EL (cell line): ENCODE measurements at places on chromosomes 12 and 14.

DNA sequence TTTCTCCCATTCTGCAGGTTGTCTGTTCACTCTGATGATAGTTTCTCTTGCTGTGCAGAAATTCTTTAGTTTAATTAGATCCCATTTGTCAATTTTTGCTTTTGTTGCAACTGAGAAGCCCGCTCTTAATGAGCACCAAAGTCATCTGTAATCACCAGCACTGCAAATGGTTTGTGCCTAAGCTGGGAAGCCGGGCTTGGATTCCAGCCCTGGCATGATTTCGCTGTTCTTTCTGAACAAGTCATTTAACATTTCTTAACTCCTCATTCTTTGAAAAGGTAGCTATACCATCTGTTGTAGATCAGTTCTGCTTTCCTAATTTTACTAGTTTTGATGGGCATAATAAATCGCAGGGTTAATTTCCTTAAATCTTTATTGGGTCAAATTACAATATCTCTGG, 32.1 kb downstream of the PIWIL1 start:
- DNase-seq: no peak

DNA sequence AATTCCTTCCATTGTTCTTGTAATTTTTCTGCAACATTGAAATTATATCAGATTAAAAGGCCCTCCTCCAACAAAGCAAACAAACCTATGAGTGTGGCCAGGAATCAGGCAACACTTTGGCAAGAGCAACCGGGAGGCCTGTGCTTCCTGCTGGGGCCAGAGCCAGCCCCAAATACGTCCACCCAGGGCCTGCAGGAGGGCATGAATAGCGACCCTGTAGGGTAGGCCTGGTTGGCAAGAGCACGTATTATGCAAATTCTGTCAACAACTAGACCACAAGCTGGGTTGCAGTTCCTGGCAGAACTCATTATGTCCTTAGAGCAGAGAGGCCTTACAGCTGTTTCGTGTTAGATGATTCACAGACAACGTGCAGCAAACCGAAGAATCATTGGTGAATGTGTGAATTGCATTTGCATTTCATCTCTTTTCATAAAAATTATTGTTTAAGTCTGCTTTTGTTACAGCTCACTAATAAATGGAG, 26.9 kb upstream of the LGALS3 start:
- peak; percentile 98 for DNase-seq

DNA sequence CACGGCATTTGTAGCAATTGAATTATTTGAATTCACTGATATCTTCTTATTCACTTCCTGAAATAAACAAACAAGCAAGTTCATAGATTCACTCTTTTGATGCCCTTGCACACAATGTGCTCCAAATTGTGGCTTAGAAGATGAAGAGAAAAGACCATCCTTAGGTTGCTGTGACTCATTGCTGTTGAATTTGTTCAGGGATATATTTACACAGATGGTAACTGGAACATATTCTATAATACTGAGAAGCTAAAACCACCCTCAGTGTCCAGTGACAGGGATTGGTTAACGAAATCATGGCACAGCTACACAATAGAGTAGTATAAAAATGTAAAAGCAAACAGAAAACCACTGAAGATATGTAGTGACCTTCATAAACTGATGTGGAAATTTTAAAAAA, 3.1 kb downstream of the PRB4 start:
- no peak for DNase-seq

GRCh38 chr14:49319810-49320209, 266.4 kb downstream of the RPS29 start:
- no peak for DNase-seq

- no peak for DNase-seq
These were observed 29.3 kb downstream of the KICS2 start for GRCh38 chr12:64192644-64193444.

GRCh38 chr14:63361790-63362189, 43.1 kb upstream of the GPHB5 start:
- DNase-seq: no peak

DNA sequence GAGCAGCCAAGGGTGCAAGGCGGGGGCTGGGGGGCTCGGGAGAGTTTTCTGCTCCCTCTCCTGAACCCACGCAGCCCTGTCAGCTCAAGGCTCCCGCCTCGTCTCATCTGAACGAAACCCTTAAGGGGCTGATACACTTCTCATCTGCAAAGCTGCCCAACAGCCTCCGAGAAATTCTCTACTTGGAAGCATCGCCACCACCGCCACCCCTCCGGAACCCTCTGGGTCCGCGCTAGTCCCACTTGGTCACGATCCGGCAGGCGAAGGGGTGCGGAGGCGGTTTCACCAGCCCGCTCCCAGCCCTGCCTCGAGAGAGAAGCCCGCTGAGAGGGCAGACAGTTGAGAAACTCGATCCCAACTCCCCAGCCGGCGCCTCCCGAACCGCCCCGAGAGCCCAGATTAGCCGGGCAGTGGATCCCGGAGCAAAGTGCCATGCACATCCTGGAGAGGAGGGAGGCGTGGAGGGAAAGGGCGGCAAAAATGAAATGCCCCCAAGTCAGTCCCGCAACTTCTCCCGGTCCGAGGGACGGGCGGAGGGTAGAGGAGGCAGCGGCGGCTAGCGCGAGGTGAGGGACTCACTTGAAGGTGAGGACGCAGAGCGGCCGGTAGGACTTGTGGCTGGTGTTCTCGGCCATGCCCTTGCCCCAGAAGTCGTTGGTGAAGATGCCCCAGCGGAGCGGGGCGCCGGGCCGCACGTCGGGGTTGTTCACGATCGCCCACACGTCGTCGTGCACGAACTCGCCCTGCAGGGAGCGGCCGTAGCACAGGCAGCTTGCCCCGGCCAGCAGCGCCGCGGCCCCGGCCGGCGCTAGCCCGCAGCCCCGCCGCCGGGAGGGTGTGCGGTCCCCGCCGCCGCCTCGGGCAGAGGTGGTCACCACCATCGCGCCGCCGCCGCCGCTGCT, 620 bp downstream of the TMTC1 start:
- DNase-seq: peak; percentile 1

DNA sequence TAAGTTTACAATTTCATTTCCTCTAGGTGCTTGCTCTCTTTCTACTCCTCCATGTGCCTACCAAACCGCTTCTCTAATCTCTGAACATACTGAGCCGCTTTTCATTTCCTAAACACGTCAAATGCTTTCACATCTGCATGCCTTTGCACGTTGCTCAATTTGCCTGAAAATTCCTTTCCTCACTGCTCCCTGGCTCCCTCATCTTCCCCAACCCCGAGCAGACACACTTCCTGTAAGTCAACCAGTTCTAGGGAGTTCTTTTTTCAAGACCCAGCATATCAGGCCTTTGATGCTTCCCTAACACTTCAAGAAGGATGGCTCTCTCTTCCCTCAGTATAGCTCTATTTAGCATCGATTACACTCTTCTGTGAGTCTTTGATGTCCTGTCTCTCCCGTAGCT, 50.3 kb downstream of the LMO3 start:
- DNase-seq: no peak

DNA sequence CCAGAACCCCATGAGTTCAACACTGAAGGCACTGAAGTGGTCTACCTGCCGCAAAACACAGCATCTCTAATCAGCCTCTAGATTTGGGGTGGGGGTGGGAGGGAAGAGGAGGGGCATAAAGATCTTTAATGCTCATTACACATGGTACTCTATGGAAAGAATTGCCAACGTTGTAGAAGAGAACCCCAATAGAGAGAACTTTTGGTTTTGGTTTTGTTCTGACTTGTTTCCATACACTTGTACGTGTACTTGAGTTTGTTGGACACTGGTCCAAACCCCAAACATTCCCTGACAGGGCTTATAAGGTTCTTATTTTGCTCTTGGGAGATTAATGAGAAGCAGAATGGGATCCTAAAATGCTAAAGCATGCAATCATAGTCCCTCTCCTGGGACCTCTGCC, 31.0 kb downstream of the GNPTAB start:
- no peak for DNase-seq

GRCh38 chr12:42119085-42119633, 25.5 kb downstream of the GXYLT1 start:
- peak; percentile 78 for DNase-seq

DNA sequence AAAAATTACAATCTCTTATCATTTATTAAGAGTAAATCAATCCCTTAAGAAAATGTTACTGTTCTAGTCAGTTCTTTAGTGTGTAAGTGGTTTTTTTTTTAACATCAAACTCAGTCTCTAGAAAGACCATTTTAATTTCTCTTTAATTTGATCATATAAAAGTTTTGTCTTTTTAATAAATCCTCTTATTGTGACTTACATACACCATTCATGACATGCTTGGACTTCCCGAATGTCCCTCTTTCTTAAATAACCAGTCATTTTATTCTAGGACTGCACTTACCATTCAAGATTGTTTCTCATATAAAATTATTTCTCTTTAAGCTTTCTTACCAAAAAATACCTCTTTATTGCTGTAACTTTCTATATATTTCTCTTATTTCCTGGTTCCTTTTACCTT, 60.8 kb upstream of the EVL start:
- no peak for DNase-seq

GRCh38 chr12:93722835-93723567, 45.8 kb downstream of the CRADD start:
- DNase-seq: peak; percentile 88

- DNase-seq: peak; percentile 48
These were observed 37.8 kb upstream of the OR4E1 start for GRCh38 chr14:21711360-21711961.

GRCh38 chr12:90074086-90074485, 365.4 kb upstream of the ATP2B1 start:
- DNase-seq: no peak

GRCh38 chr14:29648045-29648444, 279.6 kb downstream of the PRKD1 start:
- DNase-seq: no peak

- no peak for DNase-seq
These were observed 89.5 kb downstream of the FBXL14 start for GRCh38 chr12:1504895-1505311.

- DNase-seq: no peak
These were observed 15.0 kb downstream of the DEPDC4 start for GRCh38 chr12:100251917-100252316.

DNA sequence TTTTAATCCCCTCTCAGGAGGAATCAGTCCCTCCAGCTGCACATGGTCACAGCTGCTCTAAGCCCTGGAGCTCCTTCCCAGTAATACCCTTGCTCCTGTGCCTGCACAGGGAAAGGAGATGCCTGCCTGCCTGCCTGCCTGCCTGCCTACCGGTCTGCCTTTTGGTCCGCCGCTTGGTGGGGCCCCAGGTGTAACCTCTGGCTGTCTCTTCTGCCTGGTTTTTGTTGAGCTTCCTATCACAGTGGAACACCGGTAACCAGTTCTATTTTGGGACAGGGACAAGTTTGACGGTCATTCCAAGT, 99.8 kb downstream of the DAD1 start:
- no peak for DNase-seq

GRCh38 chr12:24561411-24561871, 387.5 kb downstream of the BCAT1 start:
- DNase-seq: peak; percentile 41

DNA sequence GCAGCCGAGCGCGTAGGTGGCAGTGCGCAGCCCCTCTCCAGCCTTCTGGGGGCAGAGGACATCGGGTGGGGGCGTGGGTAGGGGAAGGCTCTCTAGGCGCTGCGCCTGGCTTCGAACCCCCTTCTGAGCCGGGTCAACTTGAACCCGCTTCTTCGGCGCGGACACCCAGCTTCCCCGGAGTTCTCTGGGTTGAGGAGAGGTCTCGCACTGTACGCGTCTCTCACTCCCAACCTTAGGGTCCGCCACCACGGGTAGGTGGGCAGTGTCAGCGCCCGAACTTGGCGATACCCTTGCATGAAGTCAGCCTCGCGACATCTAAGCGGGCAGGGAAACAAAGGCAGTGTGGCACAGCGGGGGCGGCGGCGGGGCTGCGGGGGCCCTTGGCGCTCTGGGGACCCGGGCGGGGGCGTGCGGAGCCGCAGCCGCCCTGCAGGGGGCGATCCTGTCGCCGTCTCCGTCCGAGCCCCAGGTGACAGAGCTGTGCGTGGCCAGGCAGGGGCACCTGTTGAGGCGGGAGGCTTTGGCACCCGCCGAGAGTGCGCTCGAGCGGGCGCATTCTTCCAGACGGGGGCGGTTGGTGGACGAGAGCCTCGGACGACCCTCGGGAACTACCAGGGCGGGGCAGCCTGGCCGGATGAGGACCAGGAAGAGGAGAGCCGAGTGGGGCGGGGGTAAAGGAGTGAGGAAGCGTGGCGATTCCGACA, 1.1 kb downstream of the GALNT16 start:
- DNase-seq: peak; percentile 10

DNA sequence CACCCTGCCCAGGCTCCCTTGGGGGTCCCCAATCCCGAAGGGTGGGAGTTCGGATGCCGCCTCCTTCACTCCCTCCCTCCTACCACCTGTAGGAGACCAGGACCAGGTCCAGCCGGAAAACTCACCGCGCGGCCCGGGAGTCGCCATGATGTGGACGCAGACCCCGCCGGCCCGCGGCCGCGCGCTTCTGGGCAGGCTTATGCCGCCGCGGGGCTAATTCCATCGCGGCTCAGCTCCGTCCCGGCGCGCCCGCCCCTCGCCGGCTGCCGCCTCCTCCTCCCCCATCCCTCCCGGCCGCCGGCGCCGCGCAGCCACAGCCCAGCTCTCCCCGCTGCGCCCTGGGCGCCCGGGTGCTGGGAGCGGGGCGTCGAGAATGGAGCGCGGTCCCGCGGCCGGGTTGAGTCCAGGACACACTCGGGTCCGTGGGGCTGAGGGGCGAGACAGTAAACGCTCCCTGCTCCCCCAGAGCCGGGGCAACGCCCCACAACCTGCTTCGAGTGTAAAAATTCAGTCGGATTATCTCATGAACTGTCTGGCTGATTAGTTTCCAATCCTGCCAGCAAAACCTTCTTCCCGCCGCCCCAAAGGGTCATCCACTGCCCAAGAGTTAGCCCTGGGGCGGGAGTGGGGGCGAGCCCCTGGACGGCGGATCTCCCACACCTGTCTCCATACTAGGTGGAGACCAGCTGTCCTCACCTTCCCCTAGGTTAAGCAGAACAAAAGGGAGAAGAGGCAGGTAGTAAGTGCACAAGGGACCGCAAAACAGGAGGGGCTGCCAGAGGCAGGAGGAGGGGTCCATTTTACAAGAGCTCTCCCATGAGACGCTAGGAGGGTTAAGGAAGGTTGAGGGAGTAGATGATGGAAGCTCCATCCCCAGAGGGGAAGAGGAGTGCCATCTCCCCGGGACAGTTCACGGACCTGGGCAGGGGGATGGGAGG, at the start of gene ANO2:
Gene ANO2, minus strand, starts transcription at position 189 of the 938 bp plus-strand sequence. Its CDS starts 42 bp downstream, at position 147.
- DNase-seq: peak; percentile 59

GRCh38 chr14:64605926-64606685, 56.3 kb downstream of the PPP1R36 start:
- peak; percentile 18 for DNase-seq

DNA sequence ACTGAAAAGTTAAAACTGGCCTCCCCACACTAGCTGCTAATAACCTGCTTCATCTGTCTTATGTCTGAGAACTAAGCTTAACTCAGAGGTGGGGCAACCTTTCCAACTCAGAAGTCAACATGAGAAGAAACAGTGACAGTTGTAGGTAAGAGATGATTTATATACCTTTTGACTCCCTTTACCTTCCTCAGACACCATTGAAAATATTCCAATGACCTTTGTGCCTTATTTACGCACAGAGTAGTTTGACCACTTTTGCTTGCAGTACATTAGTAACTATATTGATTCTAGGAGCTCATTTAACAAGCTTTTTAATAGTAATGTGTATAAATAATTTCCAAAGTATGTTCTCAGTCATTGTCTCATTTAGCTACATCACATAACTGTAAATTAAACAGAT, 77.6 kb downstream of the ALX1 start:
- no peak for DNase-seq
